Activated T-helper 17 cell treated with anti-CD3 and anti-CD28 coated beads, Interleukin-2, amount 50 U/mL, for 72 hours (primary cell): ENCODE measurements at places on chromosomes 12 and 14. TPM values are rescaled to one million over a fixed set of nuclear protein-coding genes. Genes with fewer than 3 reads are reported as not detected.

The ETFBKMT gene
- 0.24 TPM for total RNA-seq

The RNASE2 gene
- total RNA-seq: not detected

The NR1H4 gene
- not detected for total RNA-seq

The SFSWAP gene
- 44.7 TPM for total RNA-seq

The WIF1 gene
- not detected for total RNA-seq

The TAC3 gene
- not detected for total RNA-seq

The TRIAP1 gene
- total RNA-seq: 31.8 TPM

The GALNT8 gene
- 0.87 TPM for total RNA-seq

DNA sequence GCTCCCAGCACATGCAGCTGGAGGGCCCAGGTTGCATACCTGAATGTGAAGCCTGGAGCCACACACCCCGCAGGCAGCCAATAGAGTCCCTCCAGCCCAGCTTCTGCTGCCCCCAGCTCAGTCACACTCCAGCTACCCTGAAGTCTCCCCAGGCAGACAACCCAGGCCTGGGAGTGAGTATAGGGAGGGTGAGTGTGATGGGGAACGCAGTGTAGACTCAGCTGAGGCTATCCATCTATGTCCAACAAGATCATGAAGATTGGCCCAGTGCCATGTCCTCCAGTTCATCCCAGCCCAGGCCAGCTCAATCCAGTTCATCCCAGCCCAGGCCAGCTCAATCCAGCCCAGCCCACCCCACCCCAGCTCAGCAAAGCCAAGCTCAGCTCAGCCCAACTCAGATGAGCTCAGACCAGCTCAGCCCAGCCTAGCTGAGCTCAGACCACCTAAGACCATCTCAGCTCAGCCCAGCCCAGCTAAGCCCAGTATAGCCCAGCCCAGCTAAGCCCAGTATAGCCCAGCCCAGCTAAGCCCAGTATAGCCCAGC, 330.4 kb downstream of the TMEM121 start:
- ATAC-seq: no peak

GRCh38 chr12:109264095-109264942, 44.8 kb downstream of the FOXN4 start:
- peak; percentile 58 for ATAC-seq

- ATAC-seq: no peak
Observed at GRCh38 chr14:24389226-24389848, 9.5 kb upstream of the NYNRIN start.

DNA sequence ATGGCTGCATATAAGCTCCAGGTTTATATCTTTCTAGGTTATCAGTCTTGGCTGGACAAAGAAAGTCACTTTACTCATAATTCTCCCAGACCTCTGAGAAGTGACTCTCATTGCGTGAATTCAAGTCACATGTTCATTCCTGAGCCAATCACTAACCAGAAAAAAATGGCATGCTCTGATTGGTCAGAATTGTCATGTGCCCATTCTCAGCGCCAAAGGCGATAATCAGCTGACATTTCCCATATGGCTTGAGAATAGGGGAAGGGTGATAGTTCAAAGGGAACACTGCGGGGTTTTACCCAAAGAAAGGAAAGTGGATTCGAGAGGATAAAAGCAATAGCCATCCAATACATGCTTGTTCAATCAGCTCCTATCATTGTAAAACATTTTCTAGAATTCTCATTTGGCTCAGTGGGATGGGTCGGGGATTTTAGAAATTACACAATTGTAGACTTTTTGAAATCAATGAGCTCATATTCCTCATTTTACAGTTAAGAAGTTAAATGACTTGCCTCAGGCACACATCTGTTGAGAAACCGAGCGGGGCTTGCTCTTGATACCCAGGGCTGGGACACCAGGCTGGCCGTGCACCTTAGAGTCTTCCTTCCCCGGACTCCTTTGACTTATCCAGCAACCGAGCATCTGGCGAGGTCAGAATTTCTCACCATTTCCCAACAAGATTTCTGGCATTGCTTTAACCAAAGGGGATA, 454.0 kb upstream of the TBX3 start:
- no peak for ATAC-seq

- peak; percentile 66 for ATAC-seq
Observed at GRCh38 chr14:77372304-77372841, 4.5 kb downstream of the TMED8 start.

DNA sequence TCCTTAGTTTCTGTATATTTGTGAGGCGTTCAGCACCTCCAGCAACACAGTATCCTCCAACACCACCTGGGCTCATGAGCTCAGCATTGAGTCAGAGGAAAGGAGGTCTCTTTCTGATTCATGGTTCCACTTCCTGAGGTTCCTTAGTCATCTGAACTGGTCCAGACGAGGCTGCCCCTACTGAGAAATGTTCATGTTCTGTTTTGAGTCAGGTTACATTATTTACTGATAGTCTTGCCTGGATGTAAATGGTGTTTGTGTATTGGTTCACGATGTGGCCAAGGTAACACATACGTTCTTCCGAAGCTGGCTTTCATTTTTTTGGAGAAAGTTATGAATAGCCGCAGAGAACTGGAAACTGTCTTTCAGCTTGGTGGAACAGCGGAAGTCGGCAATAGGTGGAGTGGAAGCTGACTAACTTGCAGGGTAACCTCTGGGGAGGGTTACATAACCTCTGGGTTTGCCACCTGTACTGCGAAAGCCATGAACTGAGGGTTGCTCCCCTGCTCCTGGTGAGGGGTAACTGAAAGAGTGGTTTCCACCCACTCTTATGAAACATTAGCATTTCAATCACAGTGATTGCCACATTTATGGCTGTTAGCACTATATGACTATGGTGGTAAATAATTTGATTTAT, 42.2 kb upstream of the MANSC4 start:
- ATAC-seq: peak; percentile 92

DNA sequence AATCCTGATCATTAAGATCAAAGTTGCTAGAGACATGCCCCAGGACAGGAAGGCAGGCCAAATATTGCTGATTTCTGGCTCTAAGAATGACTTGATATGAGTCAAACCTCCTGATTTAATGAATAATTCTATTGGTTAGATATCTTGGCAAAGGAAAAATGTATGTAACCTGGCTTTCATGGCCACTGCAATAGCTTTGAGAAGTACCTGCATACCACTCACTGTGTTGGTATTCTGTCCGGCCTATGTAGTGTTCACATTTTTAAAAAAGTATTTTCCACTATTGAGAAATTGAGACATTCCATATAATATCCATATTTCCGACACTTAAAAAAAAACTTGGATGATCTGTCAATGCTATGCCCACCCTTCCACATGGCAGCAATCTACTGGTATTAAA, 283.1 kb upstream of the SOX5 start:
- no peak for ATAC-seq

DNA sequence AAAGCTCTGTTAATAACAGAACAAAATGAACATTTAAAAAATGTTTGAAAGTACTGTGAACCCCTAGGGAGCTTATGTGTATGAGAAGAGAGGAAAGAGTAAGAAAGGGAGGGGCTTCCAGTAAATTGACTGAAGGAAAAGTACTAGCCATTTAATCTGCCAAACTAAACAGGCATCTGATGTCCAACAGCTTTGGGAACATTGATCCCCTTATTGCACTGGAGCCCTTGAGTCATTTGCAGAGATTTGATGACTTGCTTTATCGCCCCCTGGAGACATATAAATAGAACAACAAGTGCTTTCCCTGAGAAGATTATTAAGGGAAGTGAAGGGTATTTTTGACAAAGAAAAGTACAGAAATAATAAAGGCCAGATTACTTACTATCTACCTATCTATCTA, 319.3 kb upstream of the NOVA1 start:
- no peak for ATAC-seq

DNA sequence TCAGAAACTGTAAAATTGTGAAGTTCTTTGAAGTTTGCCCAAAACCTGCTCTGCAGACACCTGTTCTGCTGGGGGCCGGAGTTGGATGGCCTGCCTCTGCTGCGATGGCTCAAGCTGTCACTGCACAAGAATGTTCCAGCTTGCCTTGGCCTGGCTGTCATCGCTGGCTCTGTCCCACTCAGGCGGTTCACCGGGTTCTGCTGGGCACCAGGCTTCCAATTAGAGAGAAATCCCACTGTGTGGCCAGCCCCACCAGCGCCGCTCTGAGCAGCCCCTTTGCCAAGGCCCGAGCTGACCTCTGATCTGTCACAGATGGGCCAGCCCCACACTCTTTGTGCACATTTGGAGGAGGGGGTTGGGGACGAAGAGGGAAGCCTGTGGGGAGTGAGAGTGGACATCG, 71.7 kb upstream of the GPATCH2L start:
- ATAC-seq: no peak

DNA sequence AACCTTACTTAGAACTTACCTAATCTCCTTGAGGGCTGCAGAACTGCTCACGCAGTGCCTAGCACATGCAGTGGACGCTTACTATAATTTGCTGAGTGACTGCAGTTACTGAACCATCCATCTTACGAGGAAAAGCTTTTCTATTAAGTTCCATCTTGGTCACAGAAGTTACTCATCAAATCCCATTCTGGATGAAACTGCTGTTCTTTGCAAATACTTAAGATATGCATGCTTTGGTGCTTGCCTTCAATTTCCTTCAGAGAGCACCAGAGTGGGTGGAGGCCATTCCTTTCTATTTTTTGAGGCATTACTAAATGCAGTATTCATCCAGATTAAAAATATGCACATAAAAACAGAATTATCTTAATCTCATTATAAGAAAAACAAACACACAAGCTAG, 17.7 kb upstream of the PELI2 start:
- no peak for ATAC-seq

GRCh38 chr12:31234053-31234840, 91.7 kb downstream of the SINHCAF start:
- no peak for ATAC-seq

DNA sequence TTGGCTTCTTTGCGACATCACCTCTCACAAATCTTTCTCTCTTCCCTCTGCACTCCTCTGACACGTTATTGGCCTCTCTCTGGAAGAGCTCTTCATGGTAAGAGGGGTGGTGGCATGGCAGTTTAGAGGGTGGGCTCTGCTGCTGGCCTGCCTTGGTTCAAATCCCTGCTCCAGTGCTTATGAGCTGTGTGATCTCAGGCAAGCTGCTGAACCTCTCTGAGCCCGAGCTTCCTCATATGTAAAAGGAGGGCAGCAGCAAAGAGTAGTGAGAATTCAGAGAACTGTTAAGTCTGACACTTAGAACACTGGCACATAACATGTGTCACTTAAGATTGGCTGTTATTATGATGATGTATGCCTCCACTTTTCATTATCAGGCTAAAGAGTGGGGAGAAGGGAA, 118.3 kb downstream of the RBM19 start:
- ATAC-seq: no peak

DNA sequence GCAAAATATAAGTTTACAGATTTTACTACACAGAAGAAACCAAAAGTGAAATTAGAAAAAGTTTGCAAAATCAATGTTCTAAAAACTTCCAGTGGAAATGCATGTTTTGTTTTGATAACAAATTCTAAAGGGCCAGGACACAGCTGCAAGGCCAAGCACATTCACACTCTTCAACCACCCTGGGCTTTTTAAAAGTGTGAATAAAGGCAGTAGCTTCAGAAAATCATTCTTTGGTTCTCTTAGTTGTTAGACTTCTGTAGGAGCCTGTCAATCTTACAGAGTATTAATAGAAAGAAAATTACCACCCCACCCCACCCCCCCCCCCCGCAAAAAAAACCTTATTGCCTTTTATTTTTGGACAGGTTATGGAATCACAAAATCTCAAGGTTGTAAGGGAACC, 105.2 kb upstream of the EGLN3 start:
- no peak for ATAC-seq

- ATAC-seq: no peak
Observed at GRCh38 chr14:26463136-26463535, 134.7 kb downstream of the NOVA1 start.

- no peak for ATAC-seq
Observed at GRCh38 chr12:1552171-1552570, 42.2 kb downstream of the FBXL14 start.

- ATAC-seq: no peak
Observed at GRCh38 chr12:10393291-10393690, 3.5 kb upstream of the KLRK1 start.

- no peak for ATAC-seq
Observed at GRCh38 chr14:30387871-30388270, 171.1 kb upstream of the G2E3 start.

- ATAC-seq: no peak
Observed at GRCh38 chr12:54052438-54053002, 1.1 kb upstream of the HOXC4 start.

DNA sequence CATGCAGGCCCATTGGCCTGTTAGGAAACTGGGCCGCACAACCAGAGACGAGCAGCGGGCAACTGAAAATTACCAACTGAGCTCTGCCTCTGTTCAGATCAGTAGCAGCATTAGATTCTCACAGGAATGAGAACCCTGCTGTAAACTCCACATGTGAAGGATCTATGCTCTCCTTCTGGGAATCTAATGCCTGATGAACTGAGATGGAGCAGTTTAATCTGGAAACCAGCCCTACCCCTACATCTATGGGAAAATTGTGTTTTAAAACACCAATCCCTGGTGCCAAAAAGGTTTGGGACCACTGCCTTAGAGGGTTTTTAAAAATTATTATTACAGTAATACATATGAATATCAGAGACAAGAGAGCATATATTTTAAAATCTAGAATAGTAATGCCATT, 1144.5 kb downstream of the FSCB start:
- no peak for ATAC-seq

GRCh38 chr12:24494401-24494800, 454.5 kb downstream of the BCAT1 start:
- ATAC-seq: no peak
